ACHN (cell line): ENCODE measurements at places on chromosomes 5 and 9.

GRCh38 chr5:93461756-93462155 lies 119.3 kb downstream of the NR2F1-AS1 start:
- DNase-seq = no peak

GRCh38 chr5:10077791-10078545 lies 171.7 kb downstream of the ATPSCKMT start:
- DNase-seq = no peak

DNA sequence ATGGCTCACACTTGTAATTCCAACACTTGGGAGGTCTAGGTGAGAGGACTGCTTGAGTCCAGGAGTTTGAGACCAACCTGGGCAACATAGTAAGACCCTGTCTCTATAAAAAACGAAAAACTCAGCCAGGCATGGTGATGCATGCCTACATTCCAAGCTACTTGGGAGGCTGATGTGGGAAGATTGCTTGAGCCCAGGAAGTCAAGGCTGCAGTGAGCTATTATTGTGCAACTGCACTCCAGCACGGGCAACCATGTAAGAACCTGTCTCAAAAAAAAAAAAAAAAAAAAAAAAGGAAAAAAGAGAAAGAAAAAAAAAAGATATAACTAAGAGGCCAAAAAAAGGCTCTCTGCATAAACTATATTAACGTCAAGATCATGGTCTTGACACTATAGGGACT lies 27.3 kb downstream of the GIN1 start:
- no peak for DNase-seq

GRCh38 chr9:129080298-129080600 lies 662 bp upstream of the DOLPP1 start:
- DNase-seq = no peak

GRCh38 chr5:10695055-10695649 lies 65.9 kb downstream of the DAP start:
- peak; percentile 77 for DNase-seq

GRCh38 chr9:84925225-84925872 lies 255.8 kb downstream of the NTRK2 start:
- no peak for DNase-seq

GRCh38 chr5:169290895-169291294 lies 10.0 kb downstream of the SLIT3 start:
- DNase-seq = no peak

DNA sequence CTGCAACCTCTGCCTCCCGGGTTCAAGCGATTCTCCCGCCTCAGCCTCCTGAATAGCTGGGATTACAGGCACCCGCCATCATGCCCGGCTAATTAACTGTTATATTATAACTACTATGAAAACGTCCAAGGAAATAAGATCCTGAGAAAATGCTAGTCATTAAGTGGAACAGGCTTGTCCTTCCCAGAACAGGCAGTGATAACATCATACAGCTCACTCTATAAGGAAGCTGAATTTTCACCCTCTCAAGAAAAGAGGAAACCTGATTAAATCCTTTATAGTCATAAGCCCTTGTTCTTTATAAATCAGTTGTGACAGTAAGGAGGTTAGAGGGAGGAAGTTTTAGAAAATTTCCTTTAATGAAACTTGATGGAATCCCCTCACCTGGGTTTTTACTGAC lies 163.9 kb upstream of the CLINT1 start:
- no peak for DNase-seq

- no peak for DNase-seq
Measured at GRCh38 chr9:27447031-27447683, 76.9 kb upstream of the IFNK start.

- DNase-seq = no peak
Measured at GRCh38 chr5:1272201-1272600, 22.7 kb downstream of the TERT start.

- no peak for DNase-seq
Measured at GRCh38 chr9:136990242-136990911, 1.8 kb upstream of the PAXX start.

DNA sequence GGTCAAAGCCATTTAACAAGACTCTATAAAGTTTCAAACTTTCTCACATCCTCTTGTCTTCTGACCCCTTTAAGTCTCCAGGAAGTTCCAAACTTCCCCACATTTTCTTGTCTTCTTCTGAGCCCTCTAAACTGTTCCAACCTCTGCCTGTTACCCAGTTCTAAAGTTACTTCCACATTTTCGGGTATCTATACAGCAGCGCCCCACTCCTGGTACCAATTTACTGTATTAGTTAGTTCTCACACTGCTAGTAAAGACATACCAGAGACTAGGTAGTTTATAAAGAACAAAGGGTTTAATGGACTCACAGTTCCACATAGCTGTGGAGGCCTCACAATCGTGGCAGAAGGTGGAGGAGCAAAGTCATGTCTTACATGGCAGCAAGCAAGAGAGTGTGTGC lies 23.3 kb upstream of the PRLR start:
- DNase-seq = no peak

DNA sequence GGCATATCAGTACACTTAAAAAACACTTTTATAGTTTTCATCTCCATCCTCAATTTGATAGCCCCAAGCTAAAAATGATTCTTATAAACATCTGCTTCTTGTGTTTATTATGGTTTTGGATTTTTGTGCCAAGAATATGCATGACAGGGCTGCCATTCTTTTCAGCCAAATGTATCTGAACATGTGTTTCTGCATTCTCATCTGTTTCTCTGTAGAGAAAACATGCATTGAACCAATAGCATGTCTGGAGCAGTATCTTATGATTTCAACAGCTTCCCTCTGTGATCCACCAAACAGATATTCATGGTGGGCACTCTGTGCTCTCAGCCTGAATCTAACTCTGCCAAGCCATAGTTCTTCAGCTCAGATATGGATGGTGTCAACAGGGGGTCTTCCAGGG lies 99.3 kb upstream of the ERCC6L2 start:
- no peak for DNase-seq
